ENCODE measurements at places on chromosomes 13 and 19.

DNA sequence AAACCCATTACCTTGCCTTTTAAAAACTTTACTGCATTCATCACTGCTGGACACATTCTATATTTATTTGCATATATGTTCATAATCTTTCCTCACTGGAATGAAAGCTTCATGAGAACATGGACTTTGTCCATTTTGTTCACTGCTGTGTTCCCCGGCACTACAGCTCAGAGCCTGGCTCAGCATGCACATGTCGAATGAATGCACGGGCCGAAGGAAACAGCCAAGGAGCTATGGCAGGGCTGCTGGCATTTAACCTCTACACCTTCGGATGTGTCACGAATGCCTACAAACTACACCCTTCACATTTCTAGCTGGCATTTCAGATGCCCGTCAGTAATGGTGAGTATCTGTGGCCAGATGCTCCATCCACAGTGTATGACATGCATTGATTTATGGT, 7.6 kb downstream of the MTIF3 start:
- no peaks in the 10 kb centered on the region for H3K27me3 ChIP-seq
- H3K4me1 ChIP-seq = no peaks in the 10 kb centered on the region
- DNase-seq = no peak

DNA sequence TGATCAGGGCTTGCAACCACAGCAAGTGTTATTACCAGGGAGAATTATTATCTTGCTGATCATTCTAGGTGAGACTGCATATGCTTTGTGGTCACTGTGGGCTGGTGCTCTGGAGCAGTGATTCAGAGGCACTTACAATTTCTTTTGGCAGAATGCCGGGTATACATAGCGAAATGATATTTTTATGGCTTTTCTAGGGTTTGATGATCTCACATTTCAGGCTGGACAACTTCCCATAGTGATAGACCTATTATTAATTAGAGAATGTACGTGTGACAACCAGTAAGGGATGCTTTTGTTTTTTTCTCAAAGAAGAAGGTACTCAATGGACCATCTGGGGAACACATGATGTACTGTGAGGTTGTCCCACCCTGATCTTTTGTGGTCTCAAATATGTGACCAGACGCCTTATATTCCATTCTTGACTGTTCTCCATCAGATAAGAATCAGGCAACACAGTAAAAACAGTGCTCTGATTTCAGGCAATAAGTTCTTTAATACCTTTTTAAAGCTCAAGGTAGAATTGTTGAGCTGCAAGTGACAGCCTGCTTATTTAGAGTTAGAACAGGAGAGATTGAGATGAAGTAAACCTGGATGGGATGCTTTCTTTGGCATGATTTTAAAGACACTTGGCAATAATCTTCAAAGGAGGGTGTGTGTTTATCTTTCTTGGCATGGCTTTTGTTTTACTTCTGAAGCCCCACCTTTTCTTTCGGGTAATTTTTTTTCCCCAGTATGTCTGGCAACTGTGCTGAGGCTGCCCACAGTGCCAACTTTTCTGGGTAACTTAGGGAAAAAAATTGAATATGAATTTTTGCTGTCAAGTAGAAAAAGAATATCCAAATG, 27.4 kb upstream of the SCEL start:
- peak overlapping the region; percentile 47 for H3K27ac ChIP-seq
- DNase-seq = no peak
- peaks cover 9% of the 10 kb centered on the region for H3K27me3 ChIP-seq
- no peaks in the 10 kb centered on the region for H3K36me3 ChIP-seq
- H3K4me1 ChIP-seq = peaks cover 35% of the 10 kb centered on the region

GRCh38 chr13:31880851-31881494, 141.6 kb downstream of the RXFP2 start:
- no peak overlapping the region for H3K27ac ChIP-seq
- DNase-seq = no peak
- peaks cover 6% of the 10 kb centered on the region for H3K4me1 ChIP-seq
- H3K4me3 ChIP-seq = no peak overlapping the region

- H3K36me3 ChIP-seq = no peaks in the 10 kb centered on the region
- H3K27ac ChIP-seq = no peak overlapping the region
- peaks cover 10% of the 10 kb centered on the region for H3K4me1 ChIP-seq
- no peaks in the 10 kb centered on the region for H3K27me3 ChIP-seq
Measured at GRCh38 chr13:40069173-40070044, 413.9 kb downstream of the COG6 start.

DNA sequence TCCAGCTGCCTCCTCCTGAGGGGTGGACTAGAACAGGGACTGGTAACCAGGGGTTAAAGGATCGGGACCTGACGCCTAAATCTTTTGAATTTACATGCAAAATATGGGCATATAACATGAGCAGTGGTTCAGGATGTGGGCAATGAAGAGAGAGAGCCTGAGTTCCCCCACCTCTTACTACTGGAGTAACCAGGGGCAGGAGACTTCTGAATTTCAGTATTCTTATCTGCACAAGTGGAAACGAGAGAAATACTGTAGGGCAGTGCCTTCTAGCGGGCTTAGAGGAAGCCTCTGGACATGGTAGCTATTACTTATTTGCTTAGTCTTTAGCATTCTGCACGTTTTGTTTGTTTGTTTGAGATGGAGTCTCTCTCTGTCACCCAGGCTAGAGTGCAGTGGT, 26.3 kb downstream of the BCAT2 start:
- no peak for DNase-seq
- H3K27ac ChIP-seq = no peak overlapping the region

GRCh38 chr13:84136582-84136981, 254.3 kb upstream of the SLITRK1 start:
- DNase-seq = no peak
- H3K27ac ChIP-seq = no peak overlapping the region
- H3K4me3 ChIP-seq = no peak overlapping the region
- no peaks in the 10 kb centered on the region for H3K27me3 ChIP-seq

DNA sequence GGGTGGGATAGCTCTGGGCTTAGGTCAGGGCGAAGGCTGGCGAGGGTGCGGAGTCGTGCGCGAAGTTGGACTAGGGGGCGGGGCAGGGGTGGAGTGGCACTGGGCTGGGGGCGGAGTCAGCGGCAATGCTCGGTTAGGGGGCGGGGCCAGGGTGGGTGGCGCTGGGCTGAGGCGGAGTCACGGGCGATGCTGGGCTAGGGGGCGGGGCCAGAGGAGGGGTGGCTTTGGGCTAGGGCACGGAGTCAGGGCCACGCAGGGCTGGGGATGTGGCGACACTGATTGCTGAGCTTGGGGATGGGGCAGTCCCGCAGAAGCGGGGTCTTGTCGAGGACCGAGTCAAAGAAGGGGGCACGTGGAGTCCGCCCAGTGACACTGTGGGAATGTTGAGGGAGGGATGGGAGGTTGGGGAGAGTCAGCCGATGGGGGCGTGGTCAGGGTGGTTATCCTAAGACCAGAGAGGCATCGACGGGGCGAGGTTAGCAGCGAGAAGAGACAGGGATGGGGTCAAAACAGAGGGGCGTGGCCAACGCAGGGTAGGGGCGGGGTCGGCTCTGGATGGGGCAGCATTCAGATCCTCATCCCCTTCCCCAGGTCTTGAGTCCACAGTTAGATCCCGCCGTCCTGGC, 8.7 kb downstream of the HOMER3 start:
- no peaks in the 10 kb centered on the region for H3K27me3 ChIP-seq
- no peaks in the 10 kb centered on the region for H3K4me1 ChIP-seq
- H3K27ac ChIP-seq = no peak overlapping the region
- DNase-seq = peak; percentile 66
- peaks cover 13% of the 10 kb centered on the region for H3K36me3 ChIP-seq

DNA sequence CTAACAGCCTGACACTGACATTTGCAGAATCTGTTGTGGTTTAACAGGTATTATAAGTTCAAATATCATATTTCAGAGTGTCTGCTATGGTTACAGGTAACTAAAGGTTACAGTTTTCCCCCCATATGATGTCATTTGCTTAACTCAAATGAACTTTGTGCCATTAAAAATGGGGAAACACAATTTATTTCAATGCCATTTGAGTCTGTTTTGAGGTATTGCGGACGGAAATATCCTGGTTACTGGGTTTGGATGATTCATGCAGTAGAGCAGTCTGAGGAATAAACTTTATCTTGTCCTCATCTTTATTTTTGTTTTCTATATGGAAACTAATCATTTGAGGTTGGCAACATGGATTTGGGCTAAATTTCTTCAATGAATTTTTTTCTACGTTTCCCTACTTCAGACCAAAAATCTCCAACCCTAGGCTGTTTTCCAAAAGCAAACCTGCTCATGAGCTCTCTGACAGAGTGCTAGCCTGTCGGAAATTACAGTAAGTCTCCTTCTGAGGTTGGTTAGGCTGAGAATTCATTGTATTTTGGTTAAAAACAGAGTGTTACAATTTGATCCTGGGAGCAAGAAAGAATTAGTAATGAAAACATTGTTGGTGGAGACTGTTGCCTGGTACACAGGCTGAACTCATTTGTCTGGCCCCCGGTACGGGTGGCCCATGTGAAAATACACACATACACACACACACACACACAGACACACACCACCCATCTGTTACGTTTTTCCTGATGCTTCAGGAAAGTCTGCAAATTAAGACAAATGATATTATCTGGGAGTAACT, 66.1 kb downstream of the AKAP11 start:
- H3K36me3 ChIP-seq = no peaks in the 10 kb centered on the region
- no peaks in the 10 kb centered on the region for H3K4me1 ChIP-seq
- H3K27me3 ChIP-seq = no peaks in the 10 kb centered on the region
- H3K4me3 ChIP-seq = no peak overlapping the region
- DNase-seq = no peak

DNA sequence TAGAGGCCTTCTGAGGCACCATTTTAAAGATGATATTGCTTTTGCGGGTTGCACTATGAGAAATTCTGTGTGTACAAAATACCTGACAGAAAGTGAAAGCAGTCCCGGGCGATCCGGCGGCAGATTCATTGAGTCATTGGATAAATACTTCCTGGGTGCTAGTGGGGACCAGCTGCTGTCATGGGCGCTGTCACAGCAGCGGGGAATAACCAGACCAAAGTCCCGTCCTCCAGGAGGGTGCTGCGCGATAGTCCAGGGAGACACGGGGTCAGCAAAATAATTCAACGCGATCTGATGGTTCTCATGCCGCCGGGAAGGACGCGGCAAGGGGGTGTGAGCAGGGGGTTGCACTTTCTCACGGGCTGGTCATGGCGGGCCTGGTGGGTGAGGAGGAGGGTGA, 13.5 kb downstream of the ZFR2 start:
- DNase-seq = no peak
- H3K4me3 ChIP-seq = no peak overlapping the region
- no peaks in the 10 kb centered on the region for H3K27me3 ChIP-seq
- H3K27ac ChIP-seq = no peak overlapping the region

- DNase-seq = peak; percentile 80
- peaks cover 19% of the 10 kb centered on the region for H3K4me1 ChIP-seq
- peaks cover 10% of the 10 kb centered on the region for H3K27me3 ChIP-seq
Measured at GRCh38 chr19:55082020-55082851, 6.6 kb downstream of the EPS8L1 start.

DNA sequence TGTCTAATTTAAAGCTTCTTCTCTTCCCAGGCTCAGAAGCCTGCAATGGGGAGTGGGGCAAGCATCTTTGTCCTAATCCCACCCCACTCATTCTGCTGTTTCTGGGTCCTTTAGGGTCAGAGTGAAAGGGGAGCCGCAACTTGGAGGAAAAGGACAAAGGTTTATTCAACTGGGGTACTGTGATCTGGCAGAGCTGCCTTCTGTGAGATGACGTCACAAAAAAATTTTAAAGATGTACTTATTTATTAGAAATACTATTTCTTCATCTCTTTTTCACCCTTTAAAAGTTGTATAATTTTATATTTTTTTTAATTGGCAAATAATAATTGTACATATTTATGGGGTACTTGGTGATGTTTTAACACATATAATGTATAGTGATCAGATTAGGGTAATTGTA, 302.6 kb downstream of the TDRD3 start:
- no peak overlapping the region for H3K27ac ChIP-seq
- no peak for DNase-seq
- no peaks in the 10 kb centered on the region for H3K4me1 ChIP-seq
- H3K36me3 ChIP-seq = no peaks in the 10 kb centered on the region
- no peaks in the 10 kb centered on the region for H3K27me3 ChIP-seq

GRCh38 chr19:9986787-9987281, 23.5 kb downstream of the COL5A3 start:
- no peak overlapping the region for H3K4me3 ChIP-seq
- no peaks in the 10 kb centered on the region for H3K27me3 ChIP-seq
- H3K36me3 ChIP-seq = no peaks in the 10 kb centered on the region
- no peak for DNase-seq
- H3K4me1 ChIP-seq = no peaks in the 10 kb centered on the region

- no peaks in the 10 kb centered on the region for H3K36me3 ChIP-seq
- no peak overlapping the region for H3K27ac ChIP-seq
- DNase-seq = no peak
- no peaks in the 10 kb centered on the region for H3K27me3 ChIP-seq
- no peaks in the 10 kb centered on the region for H3K4me1 ChIP-seq
Measured at GRCh38 chr13:21429211-21429610, 29.9 kb downstream of the ZDHHC20 start.

DNA sequence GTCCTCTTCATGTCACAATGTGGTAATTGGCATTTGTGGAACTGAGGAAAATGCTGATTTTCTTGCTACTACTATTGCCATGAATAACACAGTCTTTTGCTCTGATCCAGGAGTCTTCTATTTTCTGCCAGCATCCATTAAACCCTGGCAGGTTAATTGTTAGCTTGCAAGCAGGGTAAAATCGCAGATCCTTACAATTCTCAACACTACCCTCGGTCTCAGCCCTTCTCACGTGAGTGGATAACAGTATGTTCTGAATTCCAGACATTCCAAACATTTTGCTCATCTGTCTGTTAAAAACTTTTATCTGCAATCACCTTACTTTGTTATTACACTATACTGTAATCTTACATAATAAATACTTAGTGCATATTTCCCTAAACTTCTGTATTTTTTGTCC, 251.3 kb upstream of the ATXN8OS start:
- H3K4me1 ChIP-seq = no peaks in the 10 kb centered on the region
- H3K27ac ChIP-seq = no peak overlapping the region
- no peak overlapping the region for H3K4me3 ChIP-seq
- no peak for DNase-seq
- no peaks in the 10 kb centered on the region for H3K36me3 ChIP-seq
- no peaks in the 10 kb centered on the region for H3K27me3 ChIP-seq

DNA sequence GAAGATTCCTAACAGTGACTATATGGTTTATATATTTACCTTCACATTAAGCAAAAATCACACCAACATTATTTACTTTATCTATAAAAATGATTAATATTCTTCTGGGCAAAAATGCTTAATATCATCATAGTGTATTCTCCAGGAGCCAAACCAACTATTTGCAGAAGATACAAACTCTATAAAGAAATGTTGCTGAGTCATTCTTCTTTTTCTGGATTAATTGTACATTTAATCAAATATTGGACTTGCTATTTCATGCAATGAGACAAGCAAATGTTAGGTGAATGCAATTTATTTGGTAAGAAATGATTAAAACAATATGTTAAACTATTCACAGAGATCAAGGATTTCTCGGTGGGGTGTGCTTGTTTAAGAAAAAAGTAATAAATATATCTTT, 1075.8 kb downstream of the PCDH9 start:
- no peaks in the 10 kb centered on the region for H3K36me3 ChIP-seq
- H3K4me1 ChIP-seq = no peaks in the 10 kb centered on the region
- DNase-seq = no peak
- H3K27me3 ChIP-seq = no peaks in the 10 kb centered on the region

GRCh38 chr19:1649706-1650649, 2.4 kb downstream of the TCF3 start:
- peaks cover 54% of the 10 kb centered on the region for H3K36me3 ChIP-seq
- H3K4me1 ChIP-seq = peaks cover 15% of the 10 kb centered on the region
- H3K27ac ChIP-seq = peak overlapping the region; percentile 93
- H3K27me3 ChIP-seq = no peaks in the 10 kb centered on the region

- no peaks in the 10 kb centered on the region for H3K4me1 ChIP-seq
- no peak overlapping the region for H3K4me3 ChIP-seq
- H3K36me3 ChIP-seq = no peaks in the 10 kb centered on the region
- no peak overlapping the region for H3K27ac ChIP-seq
- peak; percentile 68 for DNase-seq
Measured at GRCh38 chr13:99442273-99442895, 58.9 kb upstream of the TM9SF2 start.

All from A673 (cell line).